Left ventricle myocardium superior (tissue), 1 donor: ENCODE measurements at places on chromosomes 7 and 10.

DNA sequence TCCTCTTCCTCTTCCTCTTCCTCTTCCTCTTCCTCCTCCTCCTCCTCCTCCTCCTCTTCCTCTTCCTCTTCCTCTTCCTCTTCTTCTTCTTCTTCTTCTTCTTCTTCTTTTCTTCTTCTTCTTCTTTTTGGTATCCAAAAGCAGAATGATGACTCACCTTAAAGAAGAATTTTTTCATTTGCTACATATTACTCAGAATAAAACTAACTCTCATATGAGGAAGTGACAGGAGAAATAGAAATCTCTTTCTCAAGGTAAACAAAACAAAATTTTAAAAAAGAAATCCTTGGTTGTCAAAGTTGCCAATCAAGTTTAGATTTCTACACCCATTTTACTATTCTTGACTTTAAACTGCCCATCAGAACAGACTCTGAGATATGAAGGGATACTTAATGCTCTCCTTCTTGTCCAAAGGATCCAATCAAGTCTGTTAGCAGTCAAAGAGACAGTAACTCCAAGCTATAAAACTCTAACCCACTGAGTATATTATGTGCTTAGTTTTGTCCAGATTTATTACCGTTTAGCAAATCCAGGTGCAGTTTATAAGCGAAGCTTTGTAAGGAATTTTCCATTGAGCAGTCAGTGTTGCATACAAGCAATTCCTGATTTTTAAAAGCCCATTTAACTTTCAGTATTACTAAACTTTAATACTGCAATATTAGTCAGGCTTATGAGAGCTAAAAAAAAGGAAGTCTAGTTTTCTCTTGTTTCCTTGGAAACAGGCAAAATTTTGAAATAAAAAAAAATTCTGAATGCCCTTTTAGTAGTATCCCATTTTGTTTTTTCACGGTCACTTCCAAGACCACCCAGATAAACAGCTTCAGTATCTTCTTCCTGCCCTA lies 43.1 kb upstream of the SNX13 start:
- DNase-seq, result no peak

DNA sequence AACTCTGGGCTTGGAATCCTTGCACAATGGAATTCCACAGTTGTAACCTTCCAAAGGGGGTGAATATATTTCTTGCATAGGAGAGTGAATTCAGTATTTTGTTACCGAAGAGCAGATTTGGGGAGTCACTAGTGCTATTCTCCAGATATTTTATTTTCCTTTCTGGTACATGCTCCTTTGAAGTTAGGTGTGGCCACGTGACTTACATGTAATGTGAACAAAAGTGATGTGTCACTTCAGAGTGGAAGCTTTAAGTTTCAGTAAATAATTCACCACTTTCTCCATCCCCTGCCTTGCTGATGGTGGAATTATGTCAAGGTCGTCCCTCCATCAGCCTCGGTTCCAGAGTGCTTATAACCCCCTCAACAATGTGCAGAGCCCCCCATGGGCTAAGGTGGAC lies 25.3 kb downstream of the ASNS start:
- no peak for DNase-seq

GRCh38 chr10:62017491-62017870 lies 116.0 kb downstream of the ARID5B start:
- DNase-seq, result no peak

- DNase-seq, result no peak
These were observed 36.3 kb downstream of the C10orf105 start for GRCh38 chr10:71683301-71683700.

- DNase-seq, result no peak
These were observed 483.9 kb downstream of the SH2D4B start for GRCh38 chr10:81021428-81022129.

- DNase-seq, result peak; percentile 81
These were observed 445 bp downstream of the REEP3 start for GRCh38 chr10:63521416-63522276.

- DNase-seq, result peak; percentile 23
These were observed 257.9 kb downstream of the AHR start for GRCh38 chr7:17556247-17556956.

DNA sequence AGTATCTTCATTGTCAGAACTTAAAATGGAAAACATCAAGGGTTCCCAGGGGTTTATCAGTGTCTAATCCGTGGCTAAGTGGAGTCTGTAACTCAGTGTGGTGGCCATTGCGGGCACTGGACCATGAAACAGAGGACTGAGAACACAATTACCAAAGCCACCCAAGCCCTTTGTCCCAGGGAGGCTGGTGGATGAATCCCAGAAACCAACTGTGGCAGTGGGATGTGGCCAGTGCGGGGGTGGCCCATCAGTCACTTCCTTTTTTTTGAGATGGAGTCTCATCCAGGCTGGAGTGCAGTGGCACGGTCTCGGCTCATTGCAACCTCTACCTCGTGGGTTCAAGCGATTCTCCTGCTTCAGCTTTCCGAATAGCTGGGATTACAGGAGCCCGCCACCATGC lies 61.8 kb downstream of the TACC2 start:
- no peak for DNase-seq

DNA sequence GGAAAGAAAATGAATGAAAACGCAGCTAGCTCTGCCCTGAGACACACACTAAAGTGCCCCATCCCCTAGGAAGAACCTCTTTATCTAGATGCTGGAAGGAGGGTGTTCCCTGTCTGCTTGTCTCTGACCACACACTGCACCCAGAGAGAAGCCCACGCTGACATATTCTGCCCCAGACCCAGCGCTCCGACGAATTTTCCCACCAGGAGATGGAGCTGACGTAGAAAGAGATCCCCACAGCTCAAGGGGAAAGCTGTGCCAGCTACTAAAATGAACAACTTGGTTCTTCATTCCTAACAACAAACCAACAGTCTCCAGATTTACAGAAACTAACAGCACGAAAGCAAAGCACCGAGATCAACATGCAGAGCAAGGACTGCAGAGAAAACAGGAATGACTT lies 73.3 kb downstream of the KIAA1549 start:
- DNase-seq, result no peak

DNA sequence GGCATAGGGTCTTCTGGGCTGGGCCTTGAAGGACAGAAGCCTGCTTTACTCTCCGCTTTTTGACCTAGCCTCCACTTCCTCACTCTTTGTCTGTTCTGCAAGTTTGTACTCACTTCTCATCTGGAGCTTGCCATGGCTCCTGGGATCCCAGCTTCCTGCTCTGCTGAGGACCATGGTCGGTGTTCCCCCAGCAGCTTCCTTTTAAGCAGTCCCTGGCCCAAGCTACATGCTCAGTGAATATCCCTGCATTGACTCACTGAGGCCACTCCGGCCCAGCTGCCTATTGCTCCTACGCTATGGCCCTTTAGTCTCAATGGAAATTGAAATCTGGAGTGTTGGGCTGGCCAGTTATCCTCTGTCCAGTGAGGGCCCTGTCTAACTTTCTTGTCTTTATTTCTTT lies 427.7 kb downstream of the RPS24 start:
- no peak for DNase-seq

- no peak for DNase-seq
These were observed 35.6 kb downstream of the YKT6 start for GRCh38 chr7:44236333-44236728.

DNA sequence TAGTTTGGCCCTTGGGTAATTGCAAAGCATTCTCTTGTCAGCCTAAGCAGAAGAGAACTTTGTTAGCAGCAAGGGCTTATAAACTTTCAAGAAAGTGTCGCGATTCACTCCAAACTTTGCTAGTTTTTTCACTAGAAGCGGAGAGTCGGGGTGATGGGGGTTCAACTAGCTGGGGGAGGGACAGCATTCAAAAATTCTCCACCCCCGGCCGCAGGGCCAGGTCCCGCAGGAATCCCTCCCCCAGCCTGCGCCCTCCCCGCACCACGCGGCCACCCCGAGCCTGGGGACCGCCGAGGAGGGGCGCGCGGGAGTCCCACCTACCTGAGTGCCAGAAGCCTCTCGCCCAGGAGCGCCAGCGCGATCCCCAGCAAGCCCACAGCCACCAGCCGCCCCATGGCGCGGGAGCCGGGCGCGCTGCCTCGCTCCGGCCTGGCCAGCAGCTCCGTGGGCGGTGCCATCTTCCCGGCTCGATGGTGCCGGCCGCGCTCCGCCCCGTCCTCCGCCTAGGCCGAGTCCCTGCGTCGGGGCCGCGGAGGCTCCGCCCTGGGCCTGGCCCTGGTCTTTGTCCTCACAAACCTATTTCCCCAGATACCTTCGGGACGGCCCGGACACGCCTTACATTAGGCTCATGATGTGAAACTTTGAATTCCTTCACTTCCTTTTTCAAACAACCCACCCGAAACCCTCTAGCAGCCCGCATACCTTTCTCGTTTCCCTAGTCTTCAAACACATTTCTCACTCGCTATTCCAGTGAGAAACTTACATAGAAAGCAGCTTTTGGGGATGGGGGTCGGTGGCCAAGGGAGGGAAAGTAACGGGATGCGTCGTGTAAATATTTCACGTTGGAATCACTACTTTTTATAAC lies at the start of gene PON2:
Gene PON2, minus strand, starts transcription at position 472 of the 865 bp plus-strand sequence. Its CDS starts 77 bp downstream, at position 395.
- peak; percentile 93 for DNase-seq

- DNase-seq, result no peak
These were observed 74.8 kb upstream of the CXCL12 start for GRCh38 chr10:44459671-44460070.

GRCh38 chr7:108413782-108414492 lies 42.3 kb downstream of the NRCAM start:
- DNase-seq, result no peak

GRCh38 chr10:90051053-90051452 lies 349.7 kb downstream of the KIF20B start:
- DNase-seq, result no peak

- DNase-seq, result no peak
These were observed 83.7 kb downstream of the MBL2 start for GRCh38 chr10:52688899-52689298.

DNA sequence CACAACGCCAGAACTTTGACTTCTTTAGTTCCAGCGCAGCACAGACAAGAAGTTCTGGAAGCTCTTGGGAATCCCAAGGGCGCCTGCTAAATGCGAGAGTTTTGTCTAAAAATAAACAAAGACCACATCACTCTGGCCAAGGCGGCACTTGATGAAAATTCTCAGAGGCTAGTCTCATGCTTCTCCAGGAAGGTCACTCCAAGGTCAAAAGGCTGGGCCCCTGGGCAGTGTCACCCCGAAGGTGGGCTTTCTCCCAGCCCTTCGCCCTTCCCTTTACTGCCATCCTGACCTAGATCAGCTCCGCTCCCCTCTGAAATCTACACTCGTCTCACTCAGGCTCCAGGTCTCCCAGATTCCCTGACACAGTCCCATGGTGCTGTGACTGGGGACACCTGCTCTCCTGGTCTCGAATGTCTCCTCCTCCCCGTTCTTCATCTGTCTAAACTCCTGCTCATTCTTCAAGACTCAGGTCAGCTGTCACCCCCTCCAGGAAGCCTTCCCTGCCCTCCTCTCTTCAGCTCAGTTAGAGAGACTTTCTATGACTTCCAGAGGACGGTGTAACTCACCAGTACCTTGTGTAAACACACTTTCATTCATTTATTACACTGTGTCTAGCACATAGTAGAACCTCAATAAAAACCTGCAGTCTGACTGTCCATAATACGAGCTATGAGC lies 10.5 kb downstream of the FAM53B start:
- DNase-seq, result no peak

DNA sequence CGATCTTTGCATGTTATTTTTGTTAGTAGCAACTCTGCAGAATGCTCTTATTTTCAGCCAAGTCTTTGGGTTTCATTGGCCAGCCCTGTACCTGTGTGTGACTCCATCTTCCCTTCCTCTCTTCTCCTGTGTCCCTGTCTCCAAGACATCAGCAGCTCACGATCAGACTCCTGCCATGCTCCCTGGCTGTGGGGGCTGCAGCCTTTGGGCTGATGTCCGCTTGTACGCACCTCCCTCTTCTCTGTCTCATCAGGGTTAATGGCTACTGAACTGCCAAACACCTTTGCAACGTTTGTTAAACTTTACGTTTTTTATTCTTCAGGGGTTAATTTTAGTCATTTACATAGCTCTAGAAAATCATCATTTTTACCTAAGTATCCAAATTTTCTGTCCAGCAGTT lies 103.5 kb upstream of the RET start:
- no peak for DNase-seq

DNA sequence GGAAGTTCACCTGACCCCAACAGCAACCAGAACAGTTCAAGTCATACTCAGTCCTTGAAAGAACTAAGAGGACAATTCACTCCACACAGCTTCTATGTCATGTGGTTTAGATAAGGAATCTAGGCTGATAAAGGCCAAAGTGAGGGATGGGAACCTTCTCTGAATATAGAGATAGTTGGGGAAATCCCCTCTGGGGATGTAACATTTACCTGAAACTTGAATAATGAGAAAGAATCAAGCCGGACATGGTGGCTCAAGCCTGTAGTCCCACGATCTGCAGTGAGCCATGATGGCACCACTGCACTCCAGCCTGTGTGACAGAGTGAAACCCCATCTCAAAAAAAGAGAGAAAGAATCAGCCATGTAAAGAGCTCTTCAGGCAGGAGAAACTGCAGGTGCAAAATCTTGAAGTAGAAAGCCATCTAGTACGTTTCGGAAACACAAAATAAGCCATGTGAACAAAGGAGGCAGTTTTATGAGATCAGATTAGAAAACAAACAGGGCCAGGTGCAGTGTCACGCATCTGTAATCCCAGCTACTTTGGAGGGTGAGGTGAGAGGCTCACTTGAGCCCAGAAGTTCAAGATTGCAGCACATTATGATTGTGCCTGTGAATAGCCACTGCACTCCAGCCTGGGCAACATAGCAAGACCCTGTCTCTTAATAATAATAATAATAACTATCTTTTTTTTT lies 4.5 kb upstream of the DNMBP start:
- no peak for DNase-seq

GRCh38 chr10:73647211-73647874 lies 6.1 kb upstream of the MYOZ1 start:
- peak; percentile 77 for DNase-seq

DNA sequence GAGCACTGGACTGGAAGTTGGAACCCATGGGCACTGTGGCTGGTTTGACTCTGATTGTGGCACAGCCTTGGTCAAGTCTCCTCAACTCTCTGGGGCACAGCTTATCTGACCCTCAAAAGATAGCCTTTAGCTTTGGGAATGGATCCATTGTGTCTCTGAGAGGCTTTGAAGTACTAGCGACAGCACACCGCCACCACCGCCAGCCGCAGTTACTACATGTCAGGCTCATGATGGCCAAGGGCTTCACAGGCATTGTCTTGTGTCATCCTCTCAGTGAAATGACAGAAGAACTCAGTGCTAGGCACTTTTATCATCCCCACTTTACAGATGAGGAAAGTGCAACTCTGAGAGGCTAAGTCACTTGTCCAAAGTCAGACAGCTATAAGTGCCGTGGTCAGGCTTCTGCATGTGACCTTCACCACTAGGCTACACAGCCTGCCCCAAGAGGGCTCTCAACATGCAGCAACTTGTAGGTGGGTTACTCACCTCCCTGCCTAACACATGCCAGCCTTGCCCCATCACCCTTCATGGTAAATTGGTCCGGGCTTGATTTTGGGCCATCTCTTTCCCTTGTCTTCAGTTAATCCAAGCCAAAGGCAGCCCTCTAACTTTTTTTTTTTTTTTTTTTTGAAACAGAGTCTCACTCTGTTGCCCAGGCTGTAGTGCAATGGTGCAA lies 44.1 kb downstream of the C10orf105 start:
- no peak for DNase-seq
